ENCODE measurements at places on chromosomes 7 and 10.

GRCh38 chr10:79409726-79410085 is 35.7 kb downstream of the ZCCHC24 start:
- DNase-seq: no peak

DNA sequence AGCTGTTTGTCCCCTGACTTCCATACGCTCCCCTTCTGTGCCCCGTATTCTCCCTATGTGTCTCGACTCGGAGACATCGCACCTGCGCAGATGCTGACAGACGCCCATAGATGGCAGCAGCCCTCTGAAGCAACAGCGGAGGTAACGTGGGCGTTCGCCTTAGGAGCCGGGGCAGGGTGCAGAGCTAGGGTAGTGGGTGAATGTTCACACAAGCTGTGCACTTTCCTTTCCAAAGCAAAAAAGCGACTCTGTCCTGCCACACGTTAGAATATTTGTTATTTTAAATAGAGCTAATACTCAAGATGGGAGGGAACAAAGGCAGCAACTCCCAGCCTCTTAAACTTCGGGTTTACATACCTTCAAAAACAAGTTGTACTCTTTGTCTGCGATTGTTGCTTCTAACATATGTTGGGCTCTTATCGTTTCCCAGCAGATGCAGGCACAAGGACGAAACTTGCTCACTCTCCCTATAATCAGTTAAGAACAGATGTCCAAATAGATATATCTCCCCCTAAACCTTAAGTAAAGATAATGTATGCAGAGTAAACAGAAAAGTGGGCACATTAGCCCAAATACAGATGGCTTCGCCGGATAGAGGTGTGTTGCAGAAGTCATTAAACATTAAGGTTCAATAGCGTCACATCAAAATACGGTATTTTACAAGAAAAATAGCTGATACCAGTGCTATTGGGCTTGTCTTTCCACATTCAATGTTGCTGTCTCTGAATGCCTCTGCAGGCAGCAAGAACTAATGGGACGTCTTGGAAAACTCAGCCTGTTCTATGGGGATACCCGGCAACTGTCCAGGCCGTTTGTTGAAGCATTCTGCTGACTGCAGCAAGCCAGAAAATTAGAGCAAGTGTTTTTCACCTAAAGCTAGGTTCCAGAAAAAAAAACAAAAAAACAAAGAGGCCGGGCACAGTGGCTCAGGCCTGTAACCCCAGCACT is 340.3 kb upstream of the PRKCQ start:
- peak; percentile 1 for DNase-seq

DNA sequence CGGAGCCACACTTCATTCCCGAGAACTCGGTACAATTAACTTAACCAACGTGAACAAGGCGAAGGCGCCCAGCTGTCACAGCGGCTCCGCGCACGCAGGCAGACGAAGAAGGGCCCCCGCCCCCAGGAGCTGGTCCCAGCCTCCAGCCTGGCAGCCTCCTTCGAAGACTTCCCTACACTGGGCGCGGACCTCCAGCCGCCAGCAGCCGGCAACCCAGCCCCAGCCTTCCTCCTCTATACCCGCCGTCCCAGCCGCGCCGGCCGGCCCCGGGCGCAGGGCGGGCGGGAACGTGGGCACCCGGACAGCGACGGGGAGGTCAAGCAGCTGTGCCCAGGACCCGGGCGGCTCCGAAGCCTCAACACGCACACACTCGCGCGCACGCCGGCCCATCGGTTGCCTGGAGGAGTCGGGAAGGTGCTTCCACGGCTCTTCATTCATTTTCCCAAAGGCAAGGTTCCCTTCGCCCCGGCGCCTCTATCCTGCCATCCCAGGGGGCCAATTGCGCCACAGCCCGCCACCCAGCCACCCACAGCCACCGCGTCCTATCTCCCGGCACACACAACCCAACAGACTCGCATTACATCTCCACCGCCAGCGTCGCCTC is 1.6 kb downstream of the CHST15 start:
- no peak for DNase-seq

DNA sequence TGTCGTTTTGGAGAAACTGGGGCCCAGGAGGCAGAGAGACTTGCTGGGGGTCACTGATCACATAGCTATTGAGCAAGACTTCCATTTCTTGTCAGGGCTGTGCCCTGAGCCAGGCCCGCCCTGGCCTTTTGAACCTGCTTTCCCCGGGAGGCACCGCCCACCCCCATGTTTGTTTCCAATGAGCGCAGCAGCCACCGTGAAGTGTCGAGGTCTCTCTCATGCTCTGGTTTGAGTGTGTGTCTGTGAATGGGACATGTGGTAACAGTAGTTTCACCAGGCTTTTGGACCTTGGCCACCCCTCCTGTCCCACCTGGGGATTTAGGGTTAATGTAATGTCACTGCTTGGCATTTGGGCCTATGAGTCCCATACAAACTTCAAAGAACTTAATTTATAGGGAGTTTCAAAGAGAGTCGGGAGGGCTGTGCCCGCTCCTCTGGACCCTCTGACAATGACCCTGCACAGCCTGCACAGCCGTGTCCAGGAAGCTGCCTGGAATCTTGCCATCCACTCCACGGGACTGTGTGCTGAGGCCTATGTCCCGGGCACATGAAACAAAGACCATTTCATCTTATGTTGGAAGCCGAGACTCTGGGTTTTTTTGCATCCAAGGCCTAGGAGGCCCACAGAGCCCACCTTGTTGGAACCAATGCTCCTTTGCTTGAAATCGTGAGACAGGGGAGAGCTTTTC is 6.3 kb downstream of the PRF1 start:
- DNase-seq: no peak

DNA sequence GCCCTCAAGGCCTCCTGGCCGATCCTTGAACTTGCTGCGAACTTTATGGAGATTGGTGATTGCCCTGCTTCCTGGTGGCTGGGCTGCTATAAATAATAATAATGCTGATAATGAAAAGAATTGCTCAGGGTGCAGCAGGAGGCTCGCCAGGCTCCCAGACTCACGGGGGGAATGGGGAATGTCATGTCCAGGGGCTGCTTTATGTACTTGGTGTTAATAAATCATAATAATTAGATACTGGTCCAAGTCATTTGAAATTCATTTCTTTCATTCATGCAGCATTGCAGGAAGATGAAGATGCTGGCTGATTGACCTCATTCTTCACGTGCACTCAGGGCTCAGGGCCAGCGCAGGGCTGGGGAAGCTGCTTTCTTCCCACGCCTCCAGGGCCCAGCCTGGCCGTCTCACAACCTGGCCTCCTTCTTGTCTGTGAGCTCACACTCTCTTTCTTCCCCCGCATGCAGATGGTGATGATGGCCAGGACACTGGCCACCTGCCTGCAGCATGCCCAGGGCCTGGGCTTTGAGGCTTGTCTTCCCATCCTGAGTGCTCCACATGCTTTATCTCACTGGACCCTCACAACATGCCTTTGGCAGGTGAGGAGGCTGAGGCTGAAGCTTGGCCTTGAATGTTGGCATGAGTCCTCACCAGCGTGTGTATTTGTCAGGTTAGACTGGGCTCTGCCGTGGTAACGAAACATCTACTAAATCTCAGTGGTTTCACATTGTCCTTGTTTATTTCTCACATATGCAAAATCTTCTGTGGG is 138.4 kb upstream of the TNS3 start:
- DNase-seq: no peak

GRCh38 chr7:901388-902154 is 25.2 kb downstream of the GET4 start:
- DNase-seq: peak; percentile 19

- no peak for DNase-seq
These were observed 31.7 kb upstream of the C10orf90 start for GRCh38 chr10:126702181-126702580.

GRCh38 chr7:140200061-140200989 is 23.5 kb upstream of the KDM7A start:
- DNase-seq: no peak

- DNase-seq: no peak
These were observed 6.5 kb downstream of the BAG3 start for GRCh38 chr10:119657725-119658124.

DNA sequence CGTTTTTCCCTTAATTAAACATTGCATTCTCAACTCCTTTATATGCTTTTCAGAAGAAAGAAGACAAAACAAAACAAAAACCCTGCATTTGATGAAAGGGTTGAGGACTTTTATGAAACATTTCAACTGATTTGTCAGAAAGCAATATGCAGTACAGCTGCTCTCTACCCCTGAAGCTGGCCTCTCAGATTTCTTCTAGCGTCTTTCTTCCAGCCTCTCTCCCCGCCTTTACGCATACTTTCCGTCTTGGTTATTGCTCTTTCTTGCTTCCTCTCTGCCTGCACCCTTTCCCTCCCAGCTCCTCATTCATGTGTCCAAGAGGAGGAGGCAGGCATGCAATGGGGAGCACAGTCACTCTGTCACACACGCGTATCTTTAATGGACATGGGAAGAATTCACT is 91.0 kb upstream of the COL1A2 start:
- DNase-seq: no peak

GRCh38 chr7:109763611-109764010 is 1193.9 kb downstream of the DNAJB9 start:
- DNase-seq: no peak

- no peak for DNase-seq
These were observed 181.1 kb downstream of the PTPN20 start for GRCh38 chr10:47092376-47092775.

DNA sequence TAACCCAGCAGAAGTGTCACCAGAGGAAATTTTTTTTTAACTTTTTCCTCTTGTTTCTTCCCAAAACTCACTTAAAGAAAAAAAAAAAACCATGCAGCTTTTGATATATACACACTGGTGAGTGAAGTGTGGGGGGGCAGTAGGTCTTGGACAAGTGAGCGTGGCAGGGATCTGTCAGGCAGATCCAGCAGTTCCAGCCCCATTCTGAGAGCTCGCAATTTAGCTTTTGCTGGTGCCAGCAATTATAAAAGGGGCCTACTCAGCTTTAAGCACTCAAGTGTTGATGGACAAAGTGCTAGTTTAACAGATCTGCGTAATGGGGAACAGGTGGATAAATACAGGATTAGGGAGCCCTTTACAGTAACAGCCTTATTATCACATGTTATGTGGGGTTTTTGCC is 619.2 kb upstream of the GALNT17 start:
- no peak for DNase-seq

DNA sequence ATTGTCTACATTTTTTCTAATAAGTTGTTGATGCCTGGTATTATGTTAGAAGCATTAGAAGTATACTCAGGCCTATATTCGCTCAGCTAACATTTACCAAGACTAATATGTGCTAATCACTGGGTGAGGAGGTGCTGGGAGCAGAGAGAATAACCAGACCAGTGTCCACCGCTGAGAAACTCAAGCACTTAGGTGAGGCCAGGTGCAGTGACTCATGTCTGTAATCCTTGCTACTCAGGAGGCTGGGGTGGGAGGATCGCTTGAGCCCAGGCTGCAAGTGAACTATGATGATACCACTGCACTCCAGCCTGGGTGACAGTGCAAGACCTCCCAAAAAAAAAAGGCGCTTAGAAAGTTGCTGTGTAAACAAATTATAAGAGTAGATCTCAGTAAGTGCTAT is 182.2 kb upstream of the AOAH start:
- no peak for DNase-seq

Measured in epithelial cell of proximal tubule (primary cell).